Glutamatergic neuron (in vitro differentiated cells): ENCODE measurements at places on chromosomes 3 and 15.
A peak's percentile ranks its signal among the peaks of the same experiment; 100 is the strongest.

- DNase-seq = no peak
Observed at GRCh38 chr3:101074518-101074917, 81.3 kb upstream of the ABI3BP start.

DNA sequence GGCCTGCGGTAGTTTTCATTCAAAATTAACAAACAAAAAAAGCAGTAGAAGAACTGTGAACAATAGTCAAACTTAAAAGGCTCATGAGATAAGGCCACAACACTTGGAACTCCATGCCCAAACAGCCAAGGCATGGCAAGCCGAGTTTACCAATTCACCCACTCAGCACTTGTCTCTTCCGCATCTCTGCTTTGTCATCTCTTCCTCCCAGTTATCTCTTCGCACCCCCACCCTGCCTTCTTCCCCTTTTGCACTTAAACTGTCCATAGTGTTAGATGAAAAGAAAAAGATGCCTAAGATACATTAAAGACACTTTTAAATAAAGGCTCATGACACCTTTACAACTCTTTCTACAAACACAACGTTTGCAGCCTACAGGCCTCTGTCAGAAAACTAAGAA, 11.1 kb downstream of the TLE3 start:
- DNase-seq = no peak

DNA sequence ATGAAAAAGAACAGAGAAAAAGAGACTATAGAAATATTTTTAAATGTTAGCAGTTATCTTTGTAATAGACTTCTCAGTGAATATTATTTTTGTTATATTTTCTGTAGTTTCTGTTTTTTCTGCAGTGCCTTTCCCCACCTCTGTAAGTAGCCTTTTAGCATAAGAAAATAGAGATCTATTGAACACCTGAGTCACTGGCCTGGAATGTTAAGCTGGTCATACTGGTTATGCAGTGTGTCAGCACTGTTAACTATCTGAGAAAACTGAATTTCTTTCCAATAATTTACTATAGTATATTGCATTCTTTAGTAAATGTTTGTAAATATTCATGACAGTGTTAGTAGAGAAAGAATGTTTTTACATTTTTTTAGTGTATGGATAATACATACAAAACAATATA, 79.8 kb downstream of the NECTIN3 start:
- no peak for DNase-seq

GRCh38 chr3:39587113-39587512, 119.6 kb downstream of the MOBP start:
- DNase-seq = no peak

DNA sequence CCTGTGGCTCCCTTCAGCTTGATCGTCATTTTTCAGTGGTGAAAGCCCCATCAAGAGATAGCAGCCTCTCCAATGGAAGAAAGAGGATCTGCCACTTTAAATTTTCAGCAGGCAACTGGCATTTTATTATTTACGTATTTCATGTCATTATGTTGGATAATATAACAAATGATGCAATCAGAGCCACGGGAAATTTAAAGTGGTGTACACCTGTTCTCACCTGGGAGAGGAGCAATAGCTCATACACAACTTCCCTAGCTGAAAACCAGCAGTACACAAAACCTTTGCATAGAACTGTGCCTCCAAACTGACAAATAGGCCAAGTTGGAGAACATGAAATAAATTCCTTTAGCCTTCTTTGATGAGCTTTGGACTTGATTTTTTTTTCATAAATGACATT, 136.9 kb downstream of the SATB1 start:
- DNase-seq = no peak

GRCh38 chr15:58548308-58549012, 116.7 kb downstream of the LIPC start:
- DNase-seq = no peak

GRCh38 chr15:58086491-58086890, 21.0 kb upstream of the ALDH1A2 start:
- DNase-seq = no peak

DNA sequence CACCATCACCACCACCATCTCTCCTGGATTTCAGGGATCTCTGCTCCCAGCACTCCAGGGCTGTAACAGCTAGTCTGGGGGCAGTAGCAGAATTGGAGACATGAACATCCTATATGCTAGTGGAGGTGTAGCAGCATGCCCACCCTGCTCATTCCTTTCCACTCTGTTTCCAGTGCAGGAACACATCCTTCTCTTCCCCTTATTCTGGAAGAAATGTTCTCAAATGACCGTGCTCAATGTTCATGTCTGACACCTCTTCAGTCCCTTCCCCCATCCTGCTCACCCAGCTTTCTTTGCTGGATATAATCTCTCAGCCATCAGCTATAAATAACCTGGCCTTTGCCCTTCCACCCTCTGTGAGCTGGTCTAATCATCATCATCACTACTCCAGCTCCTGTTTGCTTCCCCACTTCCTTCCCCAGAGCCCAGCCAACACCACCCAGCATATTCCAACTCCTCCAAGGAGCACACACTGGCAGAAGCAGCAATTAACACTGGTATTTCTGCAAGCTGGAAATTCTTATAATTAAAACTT, 31.1 kb downstream of the DCLK3 start:
- no peak for DNase-seq

GRCh38 chr15:49190586-49190985, 20.5 kb downstream of the GALK2 start:
- no peak for DNase-seq

- DNase-seq = no peak
Observed at GRCh38 chr3:9233814-9234600, 15.4 kb downstream of the SRGAP3 start.

- DNase-seq = no peak
Observed at GRCh38 chr3:10993729-10994065, 1.1 kb downstream of the SLC6A1 start.

DNA sequence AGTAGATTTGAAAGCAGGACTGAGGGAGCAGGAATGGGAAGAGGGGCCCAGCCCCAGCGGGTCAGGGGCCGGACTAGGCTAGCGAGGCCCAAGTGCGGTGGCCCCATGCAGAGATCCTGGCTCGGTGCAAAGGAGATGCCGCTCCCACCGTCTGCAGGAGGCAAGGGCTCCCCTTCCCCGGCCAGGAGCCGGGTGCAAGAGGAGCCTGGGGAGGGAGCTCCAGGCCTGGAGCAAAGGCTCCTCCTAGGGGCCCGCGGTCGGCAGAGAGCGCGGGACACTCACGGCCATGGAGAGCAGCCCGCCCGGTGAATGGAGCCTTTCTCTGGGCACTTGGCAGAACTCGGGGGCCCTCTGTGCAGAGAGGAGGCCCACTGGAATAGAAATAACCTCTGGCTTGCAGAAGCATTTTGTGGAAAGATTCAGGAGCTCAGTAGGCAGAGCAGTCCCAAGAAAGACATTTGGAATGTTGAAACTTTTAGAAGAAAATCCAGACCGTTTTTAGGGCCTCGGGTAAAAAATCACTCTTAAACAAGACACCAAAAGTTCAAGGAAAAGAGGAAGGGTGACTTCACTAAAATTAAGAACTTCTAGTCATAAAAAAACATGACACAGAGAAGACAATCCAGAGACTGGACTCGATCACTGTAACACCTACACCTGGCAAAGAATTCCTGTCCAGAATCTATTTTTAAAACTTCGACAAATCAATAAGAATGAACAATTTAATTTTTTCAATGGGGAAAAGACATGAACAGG, 43.0 kb upstream of the USP3 start:
- no peak for DNase-seq

GRCh38 chr15:85874236-85874635, 79.5 kb upstream of the KLHL25 start:
- DNase-seq = no peak

GRCh38 chr3:122602011-122602710, 24.7 kb downstream of the PARP15 start:
- no peak for DNase-seq

DNA sequence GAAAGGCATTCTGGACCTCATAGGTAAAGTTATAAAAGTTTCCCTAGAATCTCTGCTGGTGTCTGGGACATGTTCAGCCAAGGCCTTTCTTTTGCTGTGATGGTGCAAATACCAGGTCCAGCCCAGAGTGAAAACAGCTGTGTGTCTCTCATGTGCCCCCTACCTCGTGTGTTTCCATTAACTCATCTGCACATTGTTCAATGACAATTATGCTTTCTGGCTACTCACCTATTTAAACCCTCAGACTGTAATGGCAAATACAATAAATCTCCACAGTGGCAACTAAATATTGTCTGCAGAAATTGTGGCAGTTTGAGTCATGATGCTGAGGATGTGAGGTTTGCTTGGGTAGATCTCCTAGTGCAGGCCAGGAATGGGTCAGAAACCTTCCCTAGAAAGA, 53.1 kb upstream of the GALNT15 start:
- no peak for DNase-seq

DNA sequence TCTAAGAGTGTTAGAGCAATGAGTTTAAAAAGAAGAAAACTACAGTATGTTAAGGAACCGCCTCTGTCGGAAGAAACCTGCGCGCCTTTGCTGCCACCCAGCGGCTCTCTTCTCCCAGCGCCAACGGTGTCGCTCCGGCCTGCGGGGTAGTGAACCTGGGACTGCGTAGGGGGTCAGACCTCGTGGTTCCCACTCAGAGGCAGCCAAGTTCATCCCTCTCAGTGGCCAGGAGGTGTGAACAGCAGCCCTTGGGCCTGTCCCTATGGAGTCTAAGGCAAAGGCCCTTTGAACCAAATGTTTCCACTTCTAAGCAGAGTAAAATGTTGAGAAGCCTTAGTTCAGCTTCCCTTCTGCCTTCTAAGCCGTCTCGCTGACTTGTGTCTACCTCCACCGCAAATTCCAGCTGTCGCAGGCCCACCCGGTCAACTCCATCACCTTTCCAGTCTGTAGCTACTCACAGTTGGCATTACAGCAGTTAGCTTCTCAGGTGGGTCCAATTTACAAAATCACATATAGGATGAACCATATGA, 980 bp upstream of the RAB27A start:
- peak; percentile 87 for DNase-seq

GRCh38 chr3:36095238-36095637, 285.1 kb upstream of the STAC start:
- DNase-seq = no peak

- no peak for DNase-seq
Observed at GRCh38 chr3:54985856-54986255, 58.0 kb upstream of the LRTM1 start.

- no peak for DNase-seq
Observed at GRCh38 chr3:189304465-189305351, 132.9 kb downstream of the TPRG1 start.

- no peak for DNase-seq
Observed at GRCh38 chr3:106530367-106530766, 661.6 kb upstream of the CBLB start.

- DNase-seq = no peak
Observed at GRCh38 chr15:51625236-51625635, 2.7 kb upstream of the DMXL2 start.

GRCh38 chr15:91975241-91975978, 121.9 kb downstream of the SLCO3A1 start:
- DNase-seq = no peak

GRCh38 chr3:101146946-101147345, 153.7 kb upstream of the ABI3BP start:
- no peak for DNase-seq

GRCh38 chr3:65712140-65712539, 326.6 kb downstream of the MAGI1 start:
- no peak for DNase-seq

DNA sequence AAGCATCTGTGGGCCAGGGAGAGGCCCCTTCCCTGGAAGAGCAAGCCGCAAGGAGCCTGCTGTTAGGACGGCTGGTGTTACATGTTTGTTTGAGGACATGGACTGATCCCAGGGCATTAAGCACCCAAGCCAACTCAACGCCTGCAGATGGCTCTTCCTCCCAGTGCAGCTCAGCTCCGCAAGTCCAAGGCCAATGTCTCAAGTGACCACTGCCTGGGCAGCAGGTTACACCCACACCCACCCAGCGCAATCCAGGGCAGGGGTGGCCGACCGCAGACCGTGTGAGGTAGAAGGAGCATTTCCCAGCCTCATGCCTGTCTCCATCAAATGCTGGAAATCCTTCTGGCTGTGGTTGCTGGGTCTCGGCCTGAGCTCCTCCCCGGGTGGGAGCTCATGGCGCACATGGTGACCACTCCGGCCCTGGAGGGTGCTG, 14.5 kb downstream of the GP5 start:
- DNase-seq = no peak

GRCh38 chr15:48425051-48425450, 93.8 kb downstream of the DUT start:
- DNase-seq = no peak

DNA sequence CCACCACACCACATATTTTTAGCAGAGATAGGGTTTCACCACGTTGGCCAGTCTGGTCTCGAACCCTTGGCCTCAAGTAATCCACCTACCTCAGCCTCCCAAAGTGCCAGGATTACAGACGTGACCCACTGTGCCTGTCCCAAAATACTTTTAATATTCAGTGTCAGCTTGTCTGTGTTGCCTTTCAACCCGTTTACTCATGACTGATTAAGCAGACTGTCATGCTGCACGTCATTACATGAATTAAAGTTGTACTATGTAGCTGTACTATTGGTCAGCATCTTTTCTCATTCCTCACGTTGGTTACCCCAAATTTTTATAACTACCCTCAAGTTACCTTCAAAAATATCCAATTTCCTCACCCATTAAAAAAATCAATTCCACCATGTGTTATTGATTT, 48.7 kb upstream of the GADL1 start:
- DNase-seq = no peak

DNA sequence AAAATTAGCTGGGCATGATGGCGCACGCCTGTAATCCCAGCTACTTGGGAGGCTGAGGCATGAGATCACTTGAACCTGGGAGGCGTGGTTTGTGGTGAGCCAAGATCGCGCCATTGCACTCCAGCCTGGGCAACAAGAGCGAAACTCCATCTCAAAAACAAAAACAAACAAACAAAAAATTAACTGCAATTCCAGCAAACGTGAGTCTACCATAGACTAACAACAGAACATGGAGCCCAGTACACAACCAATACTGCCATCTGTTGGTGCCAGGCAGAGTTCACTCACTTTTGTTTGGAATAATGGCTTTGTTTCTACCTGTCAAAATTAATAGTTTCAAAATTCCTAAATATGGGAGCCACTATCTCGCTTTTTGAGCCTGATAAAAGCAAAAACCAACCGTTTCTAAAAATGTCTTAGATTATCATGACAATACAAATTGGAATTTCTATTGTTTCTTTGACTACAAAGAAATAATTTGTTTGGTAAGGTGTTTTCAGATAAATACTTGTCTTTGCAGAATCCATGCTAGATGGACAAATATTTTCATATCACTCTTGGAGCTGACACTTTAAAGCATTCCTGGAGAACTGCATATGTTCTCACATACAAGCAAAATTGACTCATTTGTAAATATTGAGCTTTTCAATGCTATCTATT, 45.0 kb downstream of the GPR176 start:
- peak; percentile 30 for DNase-seq

DNA sequence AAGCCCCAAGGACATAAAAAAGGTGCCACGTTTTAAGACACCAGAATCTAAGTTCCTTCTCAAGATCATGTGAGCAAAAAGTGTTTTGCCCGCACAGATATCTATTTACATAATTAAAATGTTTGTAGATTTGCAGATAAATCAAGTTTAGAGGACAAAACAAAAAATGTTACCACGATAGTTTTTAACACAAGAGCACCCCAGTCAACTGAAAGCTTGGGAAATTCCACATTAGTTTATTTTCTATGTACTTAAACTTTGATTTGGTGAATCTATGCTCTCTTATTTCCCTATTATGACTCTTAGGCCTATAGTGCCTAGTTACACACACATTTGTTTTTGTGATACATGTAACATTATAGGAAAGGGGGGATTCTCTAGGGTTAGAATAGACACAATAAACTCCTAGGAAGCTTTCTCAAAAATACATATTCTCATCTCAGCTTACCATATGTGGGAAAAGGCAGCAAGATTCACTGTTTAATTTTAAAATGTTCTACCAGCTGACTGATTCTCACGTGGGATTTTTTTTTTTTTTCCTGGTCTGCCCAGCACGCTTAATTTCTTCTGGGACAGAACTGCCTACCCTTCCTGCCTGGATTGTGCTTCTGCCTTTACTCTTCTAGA, 8.4 kb upstream of the LEKR1 start:
- DNase-seq = no peak
